ENCODE measurements at places on chromosomes 16 and 17.

DNA sequence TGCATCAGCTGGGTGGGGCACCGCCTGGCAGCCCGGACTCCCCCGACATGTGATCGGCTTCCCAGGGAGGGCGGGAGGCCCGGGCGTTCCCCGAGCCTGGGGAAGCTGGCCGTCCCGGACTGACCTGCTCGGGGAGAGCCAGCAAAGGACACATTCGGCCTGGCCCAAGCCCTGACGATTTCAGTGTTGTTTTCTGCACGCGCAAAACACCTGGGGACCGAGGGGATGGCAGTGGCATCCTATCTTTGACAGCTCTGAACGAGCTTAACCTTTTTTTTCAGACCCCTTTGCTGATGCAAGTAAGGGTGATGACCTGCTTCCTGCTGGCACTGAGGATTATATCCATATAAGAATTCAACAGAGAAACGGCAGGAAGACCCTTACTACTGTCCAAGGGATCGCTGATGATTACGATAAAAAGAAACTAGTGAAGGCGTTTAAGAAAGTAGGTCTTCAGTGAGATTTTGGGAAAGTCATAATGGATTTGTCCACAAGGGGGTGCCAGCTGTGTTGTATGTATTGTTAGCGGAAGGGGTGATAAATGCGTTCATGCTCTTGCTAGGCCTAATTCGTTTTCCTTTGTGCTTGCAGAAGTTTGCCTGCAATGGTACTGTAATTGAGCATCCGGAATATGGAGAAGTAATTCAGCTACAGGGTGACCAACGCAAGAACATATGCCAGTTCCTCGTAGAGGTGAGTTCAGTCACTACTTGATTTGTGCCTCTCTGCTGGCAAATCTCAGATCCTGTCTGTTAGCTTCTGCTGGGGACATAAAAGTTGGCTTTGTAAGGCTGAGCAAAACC is 1.0 kb downstream of the EIF1 start:
- peaks cover 53% of the 10 kb centered on the region for H3K36me3 ChIP-seq
- peak overlapping the region; percentile 100 for H3K27ac ChIP-seq
- no peaks in the 10 kb centered on the region for H3K27me3 ChIP-seq
- H3K4me1 ChIP-seq = peaks cover 29% of the 10 kb centered on the region
- DNase-seq = no peak

DNA sequence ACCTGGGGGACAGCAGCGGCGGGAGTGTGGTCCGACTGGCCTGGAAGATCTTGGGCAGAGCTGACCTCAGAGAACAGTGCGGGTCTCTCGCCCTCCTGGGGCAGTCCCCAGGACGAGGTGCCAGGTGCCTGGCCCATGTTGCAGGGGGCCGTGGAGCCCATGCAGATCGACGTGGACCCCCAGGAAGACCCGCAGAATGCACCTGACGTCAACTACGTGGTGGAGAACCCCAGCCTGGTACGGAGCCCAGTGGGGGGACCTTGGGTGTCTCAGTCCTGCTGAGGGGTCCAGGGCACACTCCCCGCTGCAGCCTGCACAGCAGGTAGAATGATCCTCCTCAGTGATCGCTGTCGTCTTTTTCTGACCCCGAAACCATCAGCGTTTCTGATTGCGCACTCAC is 1.4 kb downstream of the GPS1 start:
- no peaks in the 10 kb centered on the region for H3K27me3 ChIP-seq
- no peak overlapping the region for H3K27ac ChIP-seq
- peaks cover 44% of the 10 kb centered on the region for H3K36me3 ChIP-seq
- no peak for DNase-seq
- peaks cover 19% of the 10 kb centered on the region for H3K4me1 ChIP-seq

- peak overlapping the region; percentile 93 for H3K27ac ChIP-seq
- H3K4me3 ChIP-seq = no peak overlapping the region
- no peaks in the 10 kb centered on the region for H3K36me3 ChIP-seq
- DNase-seq = peak; percentile 83
Measured at GRCh38 chr16:58063377-58064076, 38.0 kb downstream of the MMP15 start.

DNA sequence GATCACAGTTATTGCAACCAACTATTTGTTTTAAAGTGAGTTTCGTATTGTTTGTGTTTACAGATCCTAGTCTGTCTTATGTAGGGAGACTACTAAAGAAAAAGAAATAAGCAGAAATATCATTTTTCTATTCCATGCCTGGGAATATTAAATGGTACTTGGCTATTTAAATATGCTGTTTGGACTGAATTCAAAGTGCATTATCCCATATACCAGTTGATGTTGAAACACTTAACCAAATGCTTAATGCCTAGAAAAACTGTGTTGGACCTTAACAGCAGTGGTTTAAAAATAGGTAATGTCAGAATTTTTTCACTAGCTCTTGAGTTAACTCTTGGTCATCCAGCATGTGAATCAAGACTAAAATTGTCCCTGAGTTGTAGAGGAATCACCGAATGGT is 37.5 kb upstream of the TOM1L1 start:
- no peak overlapping the region for H3K4me3 ChIP-seq
- H3K36me3 ChIP-seq = no peaks in the 10 kb centered on the region
- H3K27ac ChIP-seq = no peak overlapping the region
- no peak for DNase-seq

DNA sequence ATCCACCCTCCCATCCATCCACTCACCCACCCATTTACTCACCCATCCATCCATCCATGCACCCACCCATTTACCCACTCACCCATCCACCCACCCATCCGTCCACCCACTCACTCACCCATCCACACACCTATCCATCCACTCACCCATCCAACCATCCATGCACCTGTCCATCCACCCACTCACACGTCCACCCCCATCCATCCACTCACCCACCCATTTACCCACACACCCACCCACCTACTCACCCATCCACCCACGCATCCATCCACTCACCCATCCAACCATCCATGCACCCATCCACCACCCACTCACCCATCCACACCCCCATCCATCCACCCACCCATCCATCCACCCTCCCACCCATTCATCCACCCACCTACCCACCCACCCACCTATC is 12.2 kb downstream of the SOX8 start:
- DNase-seq = no peak
- H3K36me3 ChIP-seq = no peaks in the 10 kb centered on the region
- no peak overlapping the region for H3K4me3 ChIP-seq

- H3K4me1 ChIP-seq = no peaks in the 10 kb centered on the region
- no peak overlapping the region for H3K4me3 ChIP-seq
- H3K27me3 ChIP-seq = no peaks in the 10 kb centered on the region
Measured at GRCh38 chr16:3509470-3509928, 8.7 kb downstream of the CLUAP1 start.

DNA sequence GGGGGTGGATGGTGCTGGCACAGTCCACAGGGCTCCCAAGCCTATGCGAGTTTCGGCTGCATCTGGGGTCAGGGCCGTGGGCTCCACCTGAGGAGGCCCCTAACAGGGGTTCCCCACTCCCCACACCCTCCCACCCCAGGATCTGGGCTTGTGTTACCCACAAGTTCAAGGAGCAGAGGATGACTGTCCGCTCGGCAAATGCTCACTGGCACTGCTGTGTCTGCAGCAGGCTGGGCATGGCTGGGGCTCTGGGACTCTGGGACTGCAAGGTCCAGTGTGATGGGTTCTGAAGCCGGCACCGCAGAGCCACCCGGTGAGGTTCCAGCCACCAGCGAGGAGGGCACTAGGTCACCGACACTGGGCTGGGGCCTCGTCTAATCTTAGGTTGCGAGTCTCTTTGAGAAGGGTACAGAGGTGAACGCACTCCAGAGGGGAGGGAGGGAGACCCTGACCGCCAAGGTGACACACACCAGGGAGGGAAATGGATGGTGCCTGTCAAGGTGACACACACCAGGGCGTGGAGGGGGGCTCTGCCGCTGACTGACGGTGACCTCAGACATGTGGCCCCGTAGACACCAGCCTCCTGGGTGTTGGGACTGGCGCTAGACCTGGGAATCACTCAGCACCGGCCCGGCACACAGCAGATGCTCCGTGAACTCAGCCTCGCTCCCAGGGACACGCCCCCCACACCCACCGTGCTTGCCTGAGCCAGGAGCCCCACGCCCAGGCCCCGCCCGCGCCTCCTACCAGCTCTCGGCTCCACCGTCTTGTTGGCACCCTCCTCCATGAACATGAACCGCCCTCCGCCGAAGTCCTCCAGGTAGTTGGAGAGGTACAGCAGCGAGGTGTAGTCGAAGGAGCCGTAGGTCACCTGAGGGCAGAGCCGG is 20.5 kb upstream of the HEXD start:
- no peak for DNase-seq
- H3K27me3 ChIP-seq = no peaks in the 10 kb centered on the region
- no peaks in the 10 kb centered on the region for H3K36me3 ChIP-seq
- H3K27ac ChIP-seq = no peak overlapping the region
- H3K4me3 ChIP-seq = no peak overlapping the region

DNA sequence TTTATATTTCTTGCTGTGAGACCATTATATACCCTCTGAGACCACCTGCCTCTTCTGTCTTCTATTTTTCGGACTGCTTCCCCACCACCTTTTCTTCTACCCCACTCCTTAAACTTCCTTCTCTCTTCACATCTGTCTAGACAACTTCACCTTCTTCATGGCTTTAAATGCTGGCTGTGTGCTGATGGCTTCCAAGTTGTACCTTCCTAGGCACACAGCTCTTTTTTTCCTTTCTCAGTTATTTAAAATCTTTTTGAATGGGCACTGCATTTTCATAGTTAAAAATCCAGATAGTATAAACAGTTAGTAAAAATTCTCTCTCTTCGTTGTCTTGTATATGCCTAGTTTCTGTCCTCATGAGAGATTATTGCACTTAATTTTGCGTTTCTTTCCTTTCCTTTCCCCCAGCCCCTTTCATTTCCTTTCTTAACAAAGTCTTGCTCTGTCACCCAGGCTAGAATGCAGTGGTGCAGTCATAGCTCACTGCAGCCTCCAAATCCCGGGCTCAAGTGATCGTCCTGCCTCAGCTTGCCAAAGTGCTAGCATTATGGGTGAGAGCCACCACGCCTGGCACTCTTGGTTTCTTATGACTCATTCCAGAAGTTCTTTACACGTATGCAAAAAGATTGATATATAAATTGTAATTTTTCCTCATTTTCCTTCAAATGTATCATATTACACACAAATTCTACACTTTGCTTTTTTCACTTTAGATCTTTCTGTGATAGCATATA is 114.3 kb downstream of the NPIPB5 start:
- H3K36me3 ChIP-seq = no peaks in the 10 kb centered on the region
- H3K27me3 ChIP-seq = no peaks in the 10 kb centered on the region
- H3K4me3 ChIP-seq = no peak overlapping the region
- DNase-seq = no peak
- H3K27ac ChIP-seq = no peak overlapping the region
